ENCODE measurements at places on chromosomes 11 and 22. TPM values are rescaled to one million over a fixed set of nuclear protein-coding genes. Genes with fewer than 3 reads are reported as not detected.

- DNase-seq = no peak
Observed at GRCh38 chr11:859394-860131, 16.9 kb downstream of the TSPAN4 start.

DNA sequence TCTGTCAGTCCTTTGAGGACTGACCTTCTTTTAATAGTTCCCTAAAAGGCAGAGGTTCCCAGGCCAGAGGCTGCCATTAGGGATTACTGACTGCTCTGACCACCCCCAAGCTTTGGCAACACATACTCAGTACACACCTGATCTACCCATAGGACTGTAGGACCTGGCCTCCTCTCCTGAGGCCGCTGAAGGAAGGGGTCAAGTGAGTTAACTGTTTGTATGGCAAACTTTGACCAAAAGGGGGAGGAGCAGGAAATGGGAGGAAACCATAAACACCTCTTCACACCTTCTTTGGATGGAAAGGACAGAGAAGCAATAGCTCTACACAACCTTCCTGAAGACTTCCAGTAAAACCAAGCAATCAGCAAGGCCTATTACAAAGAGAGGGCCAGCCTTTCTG lies 104.0 kb downstream of the APOL5 start:
- no peak for DNase-seq

GRCh38 chr11:8327761-8328192 lies 64.1 kb upstream of the LMO1 start:
- no peak for DNase-seq

KDM4D gene
- 1.8 TPM for total RNA-seq

DNA sequence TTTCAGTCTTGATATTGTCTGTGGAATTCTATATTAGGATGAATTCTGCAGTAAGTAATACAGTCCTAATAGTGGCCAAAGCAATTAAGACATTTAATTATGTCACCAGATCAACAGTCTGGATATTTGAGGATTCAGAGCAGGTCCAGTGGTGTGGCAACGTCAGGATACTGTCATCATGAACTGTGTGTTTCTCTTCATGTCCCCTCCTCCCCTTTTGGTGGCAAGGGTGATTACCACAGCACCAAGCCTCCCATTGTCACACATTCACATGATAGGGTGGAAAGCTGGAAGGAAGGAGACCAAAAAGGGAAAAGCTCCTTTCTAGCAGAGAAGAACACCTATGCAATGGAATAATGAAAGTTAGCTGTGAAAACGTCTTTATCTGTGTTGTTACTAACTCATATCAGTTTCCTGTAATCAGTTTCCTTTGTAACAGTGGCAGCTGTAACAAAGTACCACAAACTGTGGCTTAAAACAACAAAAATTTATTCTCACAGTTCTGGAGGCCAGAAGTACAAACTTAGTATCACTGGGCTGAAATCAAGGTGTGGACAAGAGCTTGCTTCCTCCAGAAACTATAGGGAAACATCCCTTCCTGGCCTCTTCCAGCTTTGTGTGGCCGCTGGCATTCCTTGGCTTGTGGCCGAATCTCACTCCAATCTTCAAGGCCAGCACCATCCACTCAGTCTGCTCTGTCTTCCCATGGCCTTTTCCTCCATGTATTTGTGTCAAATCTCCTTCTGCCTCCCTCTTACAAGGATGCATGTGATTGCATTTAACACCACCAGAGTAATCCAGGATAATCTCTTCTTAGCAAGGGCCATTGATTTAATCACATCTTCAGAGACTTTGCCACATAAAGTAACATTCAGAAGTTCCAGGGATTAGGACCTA lies 6.5 kb upstream of the RBM14 start:
- no peak for DNase-seq

DNA sequence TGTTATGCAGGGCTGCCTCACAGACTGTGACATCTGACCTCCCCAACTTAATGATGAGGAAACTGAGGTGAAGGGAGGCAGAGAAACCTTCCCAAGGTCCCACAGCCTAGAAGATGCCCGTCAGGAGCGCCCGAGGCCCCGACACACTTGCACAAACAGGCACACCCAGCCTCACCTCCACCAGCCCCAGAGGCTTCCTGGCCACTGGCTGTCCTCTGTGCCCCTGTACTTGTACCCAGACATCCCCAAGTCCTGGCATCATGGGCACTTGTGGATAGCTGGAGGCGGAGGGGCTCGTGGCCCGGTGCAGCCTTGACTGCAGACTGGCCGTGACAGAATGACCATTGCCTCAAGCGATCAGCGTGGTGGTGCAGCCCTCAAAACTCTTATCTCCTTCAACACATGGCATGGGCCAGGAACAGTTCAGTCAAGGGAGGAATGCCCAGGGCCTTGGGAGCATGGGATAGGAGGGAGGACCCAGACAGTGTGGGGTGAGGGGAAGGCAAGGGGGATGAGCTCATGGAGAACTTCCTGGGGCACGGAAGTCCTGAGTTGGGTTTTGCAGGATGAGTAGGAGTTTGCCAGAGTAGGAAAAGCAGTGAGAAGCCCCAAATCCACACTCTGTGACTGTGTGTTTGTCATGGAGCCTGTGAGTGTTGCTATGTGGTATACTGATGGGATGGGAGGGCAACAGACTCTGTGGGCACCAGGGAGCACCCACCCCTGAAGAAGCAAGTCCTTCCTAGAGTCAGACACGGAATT lies 25.8 kb upstream of the PPARA start:
- DNase-seq = no peak

E2F8 gene
- total RNA-seq = 6.9 TPM

DNA sequence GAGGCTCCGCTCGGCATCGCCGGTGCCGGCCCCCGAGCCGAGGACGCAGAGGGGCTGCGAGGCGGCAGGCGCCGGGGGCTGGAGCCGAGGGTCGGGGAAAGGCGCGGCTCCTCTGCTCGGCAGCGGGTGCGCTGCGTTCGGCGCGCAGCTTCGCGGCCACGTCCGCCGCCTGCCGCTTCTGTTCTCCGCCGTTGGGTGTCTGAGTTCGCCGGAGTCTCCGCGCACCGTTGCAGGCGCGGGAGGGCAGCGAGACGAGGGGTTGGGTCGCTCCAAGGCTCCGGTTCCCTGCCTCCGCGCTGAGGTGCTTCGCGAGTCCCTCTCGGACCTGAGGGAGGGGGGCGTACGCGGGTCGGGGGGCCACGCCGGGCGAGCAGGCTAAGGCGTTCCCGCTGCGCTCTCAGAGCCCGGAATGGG lies 347 bp downstream of the MN1 start:
- DNase-seq = no peak

GRCh38 chr22:22710719-22711531 lies 66.5 kb downstream of the GGTLC2 start:
- DNase-seq = no peak

TMEM191C gene
- total RNA-seq = 3.8 TPM

DNA sequence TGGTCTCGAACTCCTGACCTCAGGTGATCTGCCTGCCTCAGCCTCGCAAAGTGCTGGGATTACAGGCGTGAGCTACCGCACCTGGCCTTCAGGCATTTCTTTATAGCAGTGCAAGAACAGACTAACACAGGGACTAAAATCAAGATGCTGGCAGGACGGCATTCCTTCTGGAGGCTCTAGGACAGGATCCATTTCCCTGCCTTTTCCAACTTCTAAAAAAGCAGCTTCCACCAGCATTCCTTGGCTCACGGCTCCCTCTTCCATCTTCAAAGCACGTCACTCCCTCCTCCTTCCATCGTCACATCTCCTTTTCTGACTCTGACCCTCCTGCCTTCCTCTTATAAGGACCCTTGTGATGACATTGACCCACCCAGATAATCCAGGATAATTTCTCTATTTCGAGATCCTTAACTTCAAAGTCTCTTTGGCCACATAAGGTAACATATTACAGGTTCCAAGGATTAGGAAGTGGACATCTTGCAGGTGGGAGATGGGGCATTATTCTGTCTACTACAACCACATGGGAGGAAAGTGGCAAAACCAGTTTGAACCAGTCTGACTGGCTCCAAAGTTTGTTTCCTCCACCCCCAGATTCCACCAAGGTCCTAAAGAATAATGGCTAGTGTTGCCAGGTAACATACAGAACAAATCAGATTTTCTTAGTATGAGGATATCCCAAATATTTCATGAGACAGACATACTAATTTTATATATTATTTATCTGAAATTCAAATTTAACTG lies 172.5 kb downstream of the MN1 start:
- DNase-seq = no peak

GRCh38 chr11:68343761-68344256 lies 31.4 kb downstream of the LRP5 start:
- DNase-seq = no peak

- DNase-seq = no peak
Observed at GRCh38 chr22:45055936-45056335, 46.1 kb upstream of the PHF21B start.

SUSD2 gene
- total RNA-seq = 0.07 TPM

- no peak for DNase-seq
Observed at GRCh38 chr11:12098601-12099000, 11.8 kb upstream of the MICAL2 start.

MOGAT2 gene
- not detected for total RNA-seq

GAL gene
- 70.8 TPM for total RNA-seq

TSSK2 gene
- total RNA-seq = not detected
